ENCODE measurements at places on chromosomes 7 and 10.

DNA sequence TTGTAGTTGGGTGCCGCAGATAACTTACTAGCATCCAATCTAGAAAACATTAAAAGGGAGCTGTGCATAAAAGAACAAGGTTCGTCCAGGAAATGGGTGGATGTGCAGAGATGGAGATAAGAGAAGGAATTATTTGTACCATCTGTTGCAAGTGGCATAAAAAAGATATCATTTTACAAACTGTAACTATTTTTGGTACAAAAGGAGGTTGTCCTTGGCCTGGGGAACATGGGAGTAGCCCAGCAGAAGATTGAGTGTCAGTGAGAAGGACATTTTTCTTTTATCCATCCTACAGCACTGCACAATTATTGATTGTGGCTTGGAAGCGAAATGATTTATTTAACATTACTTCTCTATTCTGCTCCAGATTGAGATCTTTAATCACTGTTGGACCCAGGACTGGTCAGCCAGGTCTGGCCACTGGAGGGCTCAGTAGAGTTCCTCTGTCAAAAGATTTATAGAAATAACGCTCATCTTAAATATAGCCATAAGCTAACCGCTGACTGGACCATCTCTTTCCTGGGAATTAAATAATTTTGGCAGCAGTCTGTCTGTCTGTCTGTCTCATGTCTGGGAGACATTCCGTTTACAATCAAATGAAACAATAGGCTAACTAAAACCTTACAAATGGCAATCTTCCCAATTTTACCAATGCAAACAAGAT, 254.1 kb downstream of the KIAA1217 start:
- DNase-seq: no peak

GRCh38 chr7:47253650-47254080, 328.2 kb downstream of the TNS3 start:
- DNase-seq: no peak

DNA sequence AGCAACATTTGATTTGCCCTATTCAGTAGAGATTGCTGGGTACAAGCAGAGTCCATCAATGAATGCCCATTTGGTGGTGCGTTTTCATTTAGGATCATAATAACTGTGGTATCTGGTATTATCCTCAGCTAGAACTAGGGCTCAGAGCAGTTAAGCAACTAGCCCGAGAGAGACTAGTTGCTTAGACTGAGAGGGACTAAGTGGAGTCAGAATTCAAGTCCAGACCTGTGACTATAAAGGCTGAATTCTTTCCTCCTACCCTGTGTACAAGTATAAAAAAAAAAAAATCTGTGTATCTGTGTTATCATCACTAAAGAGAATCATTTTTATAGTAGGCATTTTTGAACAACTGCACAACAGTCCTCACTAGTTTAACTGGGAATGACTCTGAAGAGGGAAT, 45.3 kb upstream of the DKK1 start:
- DNase-seq: no peak

- no peak for DNase-seq
Measured at GRCh38 chr7:128025819-128026218, 5.4 kb downstream of the LRRC4 start.

DNA sequence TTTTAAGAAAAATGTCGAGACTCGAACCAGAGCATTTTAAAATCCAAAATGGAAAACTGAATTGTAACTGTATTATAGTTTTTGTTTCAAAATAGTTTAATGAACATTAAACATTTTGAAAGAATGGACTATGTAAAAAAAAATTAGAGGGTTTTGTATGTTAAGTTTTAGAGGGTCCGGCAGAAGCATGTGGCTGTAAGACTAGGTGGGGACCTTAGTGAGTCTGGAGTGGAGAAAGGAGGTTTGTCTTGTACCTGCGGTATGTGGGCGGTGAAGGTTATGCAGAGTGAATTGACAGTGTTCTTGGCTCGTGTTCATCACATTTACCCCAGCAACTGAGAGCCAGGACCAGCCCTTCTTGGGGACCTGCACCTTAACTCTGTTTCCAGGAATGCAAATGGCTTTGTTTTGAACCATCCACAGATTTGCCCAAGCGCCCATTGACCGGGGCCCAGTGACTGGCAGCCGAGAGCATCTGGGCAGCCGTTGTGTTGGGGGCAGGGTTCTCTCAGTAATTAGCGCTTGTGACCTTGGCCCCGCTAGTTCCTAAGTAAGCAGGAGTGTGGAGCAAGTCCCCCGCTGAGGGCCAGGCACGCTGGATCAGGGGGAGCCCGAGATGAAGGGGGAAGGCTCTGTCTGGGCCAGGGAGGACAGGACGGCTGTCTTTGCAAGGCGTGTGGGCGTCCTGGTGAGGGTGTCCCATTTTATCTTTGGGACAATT, 1.4 kb upstream of the KLF6 start:
- DNase-seq: peak; percentile 84
